Cortex of kidney (tissue), 1 donor: ENCODE measurements at places on chromosomes 2 and 18.

DNA sequence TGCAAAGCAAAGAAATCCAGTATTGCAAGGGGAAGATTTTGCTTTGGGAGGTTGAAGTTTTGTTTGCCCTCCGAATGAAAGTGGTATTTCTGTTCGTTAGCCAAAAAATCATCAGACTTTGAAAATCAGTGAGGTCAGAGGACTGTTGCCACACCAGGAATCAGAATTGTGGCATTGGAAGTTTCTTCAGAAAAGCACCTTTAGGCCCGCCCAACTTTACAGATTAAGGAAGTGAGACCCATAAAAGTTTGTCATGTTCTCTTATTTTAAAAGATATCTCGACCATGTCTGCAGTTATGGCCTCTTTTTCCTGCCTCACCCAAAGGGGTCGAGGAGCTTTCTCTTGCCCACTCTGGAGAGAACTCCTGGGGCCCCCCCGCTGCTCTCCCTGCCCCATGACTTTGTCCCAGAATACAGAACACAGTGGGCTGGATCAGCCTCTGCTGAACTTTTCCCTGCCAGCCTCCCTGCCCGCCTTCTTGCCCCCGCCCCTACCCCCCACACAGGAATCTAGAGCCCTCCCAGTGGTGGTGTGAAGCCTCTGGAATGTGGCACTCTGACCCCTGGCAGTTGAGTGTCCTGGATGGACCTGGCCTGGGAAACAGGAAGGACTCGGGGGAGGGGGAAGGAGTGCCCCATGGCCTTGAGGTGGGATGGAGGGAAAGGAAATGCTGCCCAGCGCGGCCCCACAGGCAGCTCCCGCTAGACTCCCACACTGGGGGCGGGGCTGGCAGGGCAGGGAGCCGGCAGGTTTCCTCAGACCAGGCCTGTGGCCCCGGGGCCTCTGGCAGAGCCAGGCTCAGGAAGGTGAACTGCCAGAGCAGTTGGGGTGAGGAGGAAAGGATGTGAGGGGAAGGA is 25.3 kb downstream of the CRIM1 start:
- no peak for DNase-seq

GRCh38 chr2:236536727-236537398 is 32.8 kb upstream of the ACKR3 start:
- DNase-seq, result no peak

GRCh38 chr2:16643099-16643498 is 22.5 kb downstream of the CYRIA start:
- no peak for DNase-seq

- DNase-seq, result no peak
Measured at GRCh38 chr2:235896061-235896460, 272.1 kb downstream of the GBX2 start.

GRCh38 chr2:212979799-212980198 is 171.6 kb downstream of the IKZF2 start:
- no peak for DNase-seq

DNA sequence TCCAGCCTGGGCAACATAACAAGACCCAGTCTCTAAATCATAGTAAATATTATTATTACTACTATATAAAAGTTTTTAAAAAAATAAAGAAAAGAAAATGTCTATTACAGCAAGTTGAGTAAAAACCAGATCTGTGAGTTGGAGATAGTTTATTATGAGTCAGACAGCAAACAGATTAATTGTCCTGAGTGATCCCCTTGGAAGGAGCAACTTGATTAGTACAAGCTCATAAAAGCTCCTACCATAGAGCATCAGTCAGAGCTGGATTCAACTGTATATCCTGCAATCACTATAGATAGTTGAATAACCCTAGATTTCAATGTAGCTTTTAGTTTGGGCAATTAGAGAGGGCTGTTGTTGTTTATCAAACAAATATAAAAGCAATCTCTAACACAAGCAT is 84.1 kb downstream of the TRABD2A start:
- no peak for DNase-seq

- DNase-seq, result no peak
Measured at GRCh38 chr2:190947141-190947540, 66.5 kb downstream of the GLS start.

GRCh38 chr2:20578895-20579825 is 71.7 kb downstream of the HS1BP3 start:
- no peak for DNase-seq

DNA sequence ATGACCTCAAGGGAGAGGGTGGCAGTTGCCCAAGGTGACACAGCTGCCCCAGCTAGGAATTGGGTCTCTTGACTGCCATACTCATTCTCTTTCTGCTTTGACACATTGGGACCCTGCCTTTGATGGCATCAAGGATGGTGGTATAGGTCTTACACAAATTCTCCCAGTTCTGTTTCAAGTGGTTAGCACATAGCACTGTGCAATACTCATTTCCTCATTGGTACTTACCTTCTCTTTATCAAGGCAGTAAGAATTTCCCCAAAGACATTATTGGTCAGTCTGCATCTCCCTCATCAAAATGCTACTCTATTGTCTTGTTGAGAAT is 35.9 kb upstream of the CCDC93 start:
- DNase-seq, result no peak

GRCh38 chr2:63846487-63846886 is 4.8 kb downstream of the UGP2 start:
- DNase-seq, result no peak

GRCh38 chr2:197452754-197453122 is 614 bp upstream of the COQ10B start:
- no peak for DNase-seq

DNA sequence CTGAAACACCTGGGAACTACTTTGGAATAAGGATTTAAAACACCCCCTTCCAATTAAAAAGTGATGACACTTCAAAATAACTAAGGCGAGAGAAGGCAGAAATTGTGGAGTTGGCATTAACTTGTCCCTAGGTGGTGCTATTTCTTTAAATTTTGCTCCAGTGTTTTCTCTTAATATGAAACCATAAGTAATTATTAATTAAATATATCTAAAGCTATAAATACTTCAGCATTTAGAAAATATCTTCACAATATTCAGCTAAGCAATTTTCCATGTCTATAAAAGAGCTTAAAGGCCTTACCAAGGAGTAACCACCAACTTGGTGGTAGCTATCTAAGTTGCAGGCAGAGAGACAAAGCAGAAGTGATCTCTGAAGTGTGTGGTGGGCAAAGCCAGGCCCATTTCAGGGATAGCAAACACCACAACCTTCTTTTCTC is 186.8 kb upstream of the PGAP1 start:
- DNase-seq, result no peak
